Stimulated activated CD8-positive, alpha-beta memory T cell treated with anti-CD3 and anti-CD28 coated beads, Interleukin-4, amount 100 ng/mL, for 1 hour (primary cell): ENCODE measurements at places on chromosomes 4 and X.

DNA sequence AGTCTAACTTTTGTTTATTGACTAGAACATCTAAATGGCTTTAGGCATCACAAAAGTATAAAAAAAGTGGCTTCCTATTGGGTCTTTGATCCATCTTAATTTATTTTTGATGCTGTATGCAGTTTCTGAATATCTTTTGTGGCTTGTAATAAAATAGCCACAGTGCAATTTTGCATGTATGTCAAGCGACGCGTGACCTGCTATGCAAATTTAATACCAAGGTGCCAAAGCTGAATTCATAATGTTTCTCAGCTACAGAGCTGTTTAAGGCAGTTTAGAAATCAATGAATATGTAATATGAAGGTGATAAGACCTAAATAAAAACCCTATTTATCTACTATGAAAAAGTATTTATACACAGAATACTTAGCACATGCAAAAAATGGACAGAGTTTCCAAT, 197.8 kb downstream of the AFF2 start:
- DNase-seq, result no peak

DNA sequence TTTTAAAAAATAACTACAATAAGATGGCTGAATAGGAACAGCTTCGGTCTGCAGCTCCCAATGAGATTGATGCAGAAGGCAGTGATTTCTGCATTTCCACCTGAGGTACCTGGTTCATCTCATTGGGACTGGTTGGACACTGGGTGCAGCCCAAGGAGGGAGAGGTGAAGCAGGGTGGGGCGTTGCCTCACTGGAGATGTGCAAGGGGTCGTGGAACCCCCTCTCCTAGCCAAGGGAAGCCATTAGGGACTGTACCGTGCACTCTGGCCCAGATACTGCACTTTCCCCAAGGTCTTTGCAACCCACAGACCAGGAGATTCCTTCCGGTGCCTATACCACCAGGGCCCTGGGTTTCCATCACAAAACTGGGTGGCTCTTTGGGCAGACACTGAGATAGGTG, 640.1 kb downstream of the IQCM start:
- DNase-seq, result no peak

DNA sequence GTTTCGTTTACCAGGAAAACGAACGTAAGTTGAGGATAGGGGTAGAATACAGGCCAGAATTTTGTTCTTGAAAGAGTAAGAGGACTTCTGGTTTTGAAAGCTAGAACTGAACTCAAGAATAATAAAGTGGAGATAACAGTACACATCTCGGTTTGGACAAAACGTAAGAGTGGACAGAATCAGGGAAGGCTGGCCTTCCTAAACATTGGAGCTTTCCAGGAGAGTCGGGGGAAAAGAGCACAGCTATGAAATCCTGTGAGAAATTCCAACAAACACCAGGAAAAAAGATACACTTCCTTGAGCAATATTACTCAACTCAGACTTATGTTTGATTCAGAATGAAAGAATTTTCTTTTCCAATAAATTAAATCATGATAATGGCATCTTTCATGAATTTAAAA, 1.2 kb downstream of the CTSO start:
- DNase-seq, result no peak

DNA sequence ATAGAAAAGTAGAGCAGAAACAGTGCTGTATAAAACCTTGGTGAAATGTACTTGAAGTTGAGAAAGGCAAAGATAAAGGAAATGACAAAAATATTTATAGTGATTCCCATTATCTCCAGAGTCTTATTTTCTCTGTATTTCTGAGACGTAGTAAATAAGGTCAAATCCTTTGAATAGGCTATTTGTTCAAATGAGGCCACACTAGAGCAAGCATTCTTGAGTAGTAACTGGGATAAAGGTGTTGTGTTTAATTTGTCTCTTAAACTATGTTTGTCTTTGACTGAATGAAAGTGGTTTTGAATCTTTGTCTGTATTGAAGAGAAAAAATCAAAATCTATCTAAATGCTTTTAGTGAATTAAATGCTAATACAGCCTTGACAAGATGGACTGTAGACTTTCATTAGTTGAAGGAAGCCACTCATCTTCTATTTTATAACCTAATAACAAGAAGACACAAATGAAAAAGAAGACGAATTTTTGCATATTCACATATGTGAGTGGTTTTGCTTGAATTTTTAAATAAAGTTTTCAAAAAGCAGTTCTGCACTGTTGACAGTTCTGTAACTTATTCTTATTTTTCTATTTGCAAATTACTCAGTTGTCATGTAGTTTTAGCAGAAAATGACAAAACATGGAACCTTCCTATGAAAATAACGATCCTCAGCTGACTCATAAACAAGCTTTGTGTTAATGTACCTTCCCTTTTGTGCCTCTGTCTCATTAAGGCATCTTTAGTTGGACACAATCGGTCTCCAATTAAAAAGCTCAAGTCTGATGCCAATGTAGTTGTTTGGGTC, 94.8 kb upstream of the PCDH18 start:
- no peak for DNase-seq

GRCh38 chr4:108006361-108006760, 16.7 kb downstream of the HADH start:
- no peak for DNase-seq

DNA sequence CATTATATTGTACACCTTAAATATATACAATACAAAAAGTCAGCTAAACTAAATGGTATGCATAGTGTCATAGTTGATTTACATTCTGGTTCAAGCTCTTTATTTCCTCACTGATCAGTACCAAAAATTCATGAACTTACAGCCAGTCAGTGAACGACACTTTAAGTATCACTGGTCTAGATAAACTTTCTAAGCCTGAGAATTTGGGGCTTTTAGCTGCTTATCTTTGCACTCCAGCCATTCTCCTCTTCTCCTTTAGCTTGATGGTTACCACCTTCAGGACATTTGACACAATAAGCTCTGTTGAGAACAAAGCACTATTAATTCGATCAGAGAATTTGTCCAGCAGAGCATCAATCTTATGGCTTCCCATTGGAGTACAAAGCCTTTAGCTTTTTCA, 83.0 kb upstream of the ALG13 start:
- DNase-seq, result no peak

- DNase-seq, result no peak
These were observed 279.9 kb upstream of the MAGEB2 start for GRCh38 chrX:29935455-29935854.

DNA sequence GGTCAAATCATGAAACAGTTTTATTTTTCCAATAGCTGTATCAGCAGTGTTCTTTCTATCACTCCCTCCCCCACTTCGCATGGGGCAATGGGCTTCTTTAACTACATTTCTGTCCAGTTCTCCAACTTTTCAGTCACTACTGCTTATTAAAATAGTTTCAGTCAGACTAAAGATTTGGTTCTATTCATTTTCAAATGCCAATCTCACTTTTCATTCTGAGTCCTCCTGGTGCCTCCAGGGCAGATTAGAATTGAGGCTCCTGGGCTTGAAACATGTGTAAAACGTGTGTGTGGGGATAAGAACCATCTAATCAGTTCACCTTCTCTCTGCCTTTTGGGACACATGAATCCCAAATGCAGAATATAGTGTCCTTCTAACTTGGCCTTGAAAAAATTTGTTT, 3.5 kb upstream of the BEX3 start:
- DNase-seq, result no peak

- DNase-seq, result no peak
These were observed 2.8 kb downstream of the SORCS2 start for GRCh38 chr4:7195141-7195515.

- no peak for DNase-seq
These were observed 1.5 kb downstream of the STARD8 start for GRCh38 chrX:68648960-68649359.

- no peak for DNase-seq
These were observed 110.3 kb downstream of the SHROOM3 start for GRCh38 chr4:76545226-76545884.

DNA sequence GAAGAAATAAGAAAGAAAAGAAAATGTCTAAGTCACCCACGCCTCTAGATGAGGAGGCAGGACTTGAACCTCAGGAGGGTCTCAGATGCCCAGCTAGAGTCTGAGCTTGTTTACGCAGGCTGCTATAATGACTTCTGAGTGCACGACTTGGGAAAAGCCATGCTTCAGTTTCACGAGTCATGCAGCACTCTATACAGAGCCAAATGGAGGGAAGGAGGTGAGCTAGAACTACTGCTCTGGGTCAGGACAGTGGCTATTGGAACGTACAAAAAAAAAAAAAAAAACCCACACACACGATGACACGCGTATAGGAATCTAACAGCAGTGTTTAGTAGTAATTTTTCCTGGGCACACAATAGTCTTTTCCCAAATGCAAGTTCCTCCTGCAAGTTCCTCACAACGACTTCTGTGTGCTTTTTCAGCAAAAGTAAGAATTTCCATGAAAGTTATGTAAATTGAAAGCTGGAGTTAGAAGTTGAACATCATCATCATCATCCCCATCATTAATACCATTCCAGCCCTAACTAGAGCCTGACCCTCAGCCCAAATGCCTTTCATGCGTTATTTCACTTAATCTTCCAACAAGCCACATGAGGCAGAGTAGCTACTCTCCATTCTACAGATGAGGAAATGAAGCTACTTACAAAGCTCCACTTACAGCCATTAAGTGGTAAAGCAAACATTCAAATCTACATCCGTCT, 36.6 kb downstream of the IRF2 start:
- DNase-seq, result no peak

- DNase-seq, result no peak
These were observed 29.5 kb upstream of the GPR78 start for GRCh38 chr4:8550691-8551090.

DNA sequence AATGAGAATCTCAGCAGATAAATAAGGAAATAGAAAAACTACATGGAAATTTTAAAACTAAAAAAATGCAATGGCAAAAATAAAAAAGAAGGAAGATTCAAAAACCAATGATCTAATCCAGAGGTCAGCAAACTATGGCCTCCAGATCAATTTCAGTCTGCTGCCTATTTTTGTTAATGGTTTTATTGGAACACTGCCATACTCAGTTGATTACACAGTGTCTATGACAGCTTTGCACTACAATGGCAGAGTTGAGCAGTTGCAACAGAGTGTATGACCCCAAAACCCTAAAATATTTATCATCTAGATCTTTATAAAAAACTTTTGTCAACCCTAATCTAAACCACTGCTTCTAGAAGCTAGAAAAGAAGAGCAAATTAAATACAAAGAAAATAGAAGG, 170.3 kb downstream of the RAB28 start:
- no peak for DNase-seq

- no peak for DNase-seq
These were observed 53.5 kb downstream of the BMP3 start for GRCh38 chr4:81084029-81084428.

GRCh38 chrX:5537098-5537497, 691.6 kb downstream of the NLGN4X start:
- DNase-seq, result no peak

DNA sequence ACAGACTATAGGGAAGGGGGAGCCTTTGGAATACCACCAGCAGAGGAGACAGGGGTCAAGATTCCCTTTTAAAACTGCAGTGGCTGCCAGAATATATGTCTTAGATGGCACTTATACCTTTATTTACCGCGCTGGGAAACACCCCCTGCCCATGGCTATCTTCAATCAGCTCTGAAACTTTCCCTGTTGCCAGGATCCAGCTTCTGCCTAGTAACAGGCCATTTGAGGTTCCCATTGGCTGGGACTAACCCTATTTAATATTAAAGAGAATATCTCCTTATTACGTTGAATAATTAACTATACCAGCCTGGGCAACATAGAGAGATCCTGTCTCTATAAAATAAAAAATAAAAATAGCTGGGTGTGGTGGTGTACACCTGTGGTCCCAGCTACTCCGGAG, 23.8 kb downstream of the SOWAHB start:
- DNase-seq, result no peak

DNA sequence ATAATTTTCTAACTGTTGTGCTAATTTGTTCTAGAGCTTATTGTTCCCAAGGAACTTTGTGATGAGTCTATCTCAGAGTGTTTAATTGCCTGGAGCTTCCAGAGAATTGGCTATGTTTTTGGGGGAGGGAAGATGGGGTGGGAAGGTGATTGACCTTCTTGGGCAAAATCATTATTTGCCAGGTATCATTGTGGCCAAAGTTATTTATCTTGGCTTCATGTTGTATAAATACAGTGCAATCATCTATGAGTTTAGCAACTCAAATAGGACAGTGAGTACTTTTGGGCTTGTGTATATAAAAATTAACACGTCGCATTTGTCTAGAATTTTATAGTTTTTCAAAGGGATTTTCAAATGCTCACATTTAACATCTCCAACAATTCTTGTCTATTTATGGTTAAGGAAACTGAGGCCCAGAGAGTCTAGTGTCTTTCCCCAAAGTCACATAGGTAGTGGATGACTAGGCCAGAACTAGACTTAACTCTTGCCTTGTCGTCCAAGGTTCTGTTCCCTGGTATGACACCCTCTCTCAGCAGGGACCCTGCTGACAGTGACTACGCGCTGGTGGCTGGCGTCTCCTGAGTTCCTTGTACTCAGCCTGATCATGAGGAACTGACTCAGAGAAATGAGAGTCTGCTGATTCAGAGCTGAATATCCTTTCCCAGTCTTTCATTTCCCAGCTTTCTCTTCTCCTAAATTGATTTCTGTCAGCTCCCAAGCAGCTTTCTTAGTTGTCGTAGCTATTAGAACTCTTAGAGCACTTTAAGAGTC, 27.7 kb downstream of the FNIP2 start:
- DNase-seq, result no peak

GRCh38 chr4:73631565-73632226, 11.5 kb upstream of the RASSF6 start:
- DNase-seq, result no peak

DNA sequence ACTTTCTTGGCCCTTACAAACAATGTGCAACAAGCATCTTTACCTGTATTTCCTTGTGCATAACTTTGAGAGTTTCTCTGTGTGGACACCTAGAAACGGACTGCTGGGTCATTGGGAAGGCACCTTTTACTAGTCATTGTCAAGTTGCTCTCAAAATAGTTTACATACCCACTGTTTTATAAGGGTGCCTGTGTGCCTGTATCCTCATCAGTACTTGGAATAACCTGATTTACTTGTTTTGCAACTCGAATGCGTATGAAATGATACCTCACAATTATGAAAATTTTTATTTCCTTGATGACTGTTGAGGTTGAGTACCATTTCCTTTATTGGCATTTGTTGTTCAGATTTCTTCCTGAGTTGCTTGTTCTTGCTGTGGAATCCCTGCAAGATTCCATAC, 150.8 kb downstream of the STIM2 start:
- DNase-seq, result no peak

GRCh38 chrX:19137067-19137466, 14.8 kb upstream of the ADGRG2 start:
- DNase-seq, result no peak

DNA sequence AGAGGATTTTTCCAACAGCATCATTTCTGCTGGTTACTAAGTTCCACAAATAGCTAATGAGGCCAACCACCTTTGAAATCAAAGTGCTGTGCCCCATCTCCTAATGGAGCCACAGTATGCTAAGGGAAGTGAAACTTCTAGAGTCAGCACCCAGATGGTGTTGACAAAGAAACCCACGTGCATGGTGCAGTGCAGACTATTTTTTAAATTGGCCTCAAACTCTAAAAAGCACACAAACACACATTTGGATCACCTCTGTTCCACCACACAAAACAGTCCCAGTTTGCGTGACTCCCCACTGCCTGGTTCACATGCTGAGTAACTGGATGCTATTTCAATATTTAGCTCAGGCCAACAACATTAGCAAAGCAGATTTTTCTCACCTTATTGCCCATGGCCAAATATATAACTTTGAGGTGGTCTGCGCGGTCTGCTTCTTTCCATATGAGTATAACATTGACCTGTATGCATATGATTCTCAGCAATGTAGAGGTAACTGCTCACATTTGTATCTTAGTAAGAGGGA, 69.9 kb downstream of the AMELX start:
- no peak for DNase-seq
